ENCODE measurements at places on chromosomes 5 and 9. TPM values are rescaled to one million over a fixed set of nuclear protein-coding genes. Genes with fewer than 3 reads are reported as not detected.

Gene FAT2
- 0.59 TPM for total RNA-seq

Gene DAB2
- 277 TPM for total RNA-seq

Gene TEK
- total RNA-seq, result 8.3 TPM

Gene AFAP1L1
- total RNA-seq, result 1.1 TPM

Gene FABP6
- total RNA-seq, result not detected

Gene NUP188
- total RNA-seq, result 30.0 TPM

Gene MOB3B
- under 0.01 TPM for total RNA-seq

Gene CCDC152
- 0.36 TPM for total RNA-seq

Gene DDX46
- total RNA-seq, result 20.6 TPM

Gene CLTB
- 61.3 TPM for total RNA-seq

Gene POU4F3
- total RNA-seq, result not detected

Gene CARD9
- 5.1 TPM for total RNA-seq

Gene PLCXD3
- total RNA-seq, result not detected

Gene FREM1
- total RNA-seq, result 0.72 TPM

Gene C5orf58
- not detected for total RNA-seq

Gene BNC2
- total RNA-seq, result 51.3 TPM

Gene SPARC
- total RNA-seq, result 4,600 TPM

Gene GADD45G
- 0.88 TPM for total RNA-seq

Gene MAPKAP1
- 72.4 TPM for total RNA-seq

Gene FOXD4
- total RNA-seq, result 0.29 TPM

Gene PIP5KL1
- total RNA-seq, result 3.5 TPM

Gene F2R
- 38.7 TPM for total RNA-seq

Gene ANKH
- total RNA-seq, result 130 TPM

Gene ENTREP1
- total RNA-seq, result under 0.01 TPM

Gene SPDL1
- 14.7 TPM for total RNA-seq

Gene GRM6
- not detected for total RNA-seq

Gene LHX3
- under 0.01 TPM for total RNA-seq

Gene IFNB1
- not detected for total RNA-seq

Gene CLIC3
- 1.5 TPM for total RNA-seq

Gene IL11RA
- 38.0 TPM for total RNA-seq

Gene OTP
- total RNA-seq, result under 0.01 TPM

Gene SHOC1
- total RNA-seq, result under 0.01 TPM

Gene FOXD4L6
- under 0.01 TPM for total RNA-seq
